ENCODE measurements at places on chromosomes 5 and 9.

GRCh38 chr9:116817762-116818161 is 130.7 kb downstream of the TRIM32 start:
- no peak for DNase-seq

DNA sequence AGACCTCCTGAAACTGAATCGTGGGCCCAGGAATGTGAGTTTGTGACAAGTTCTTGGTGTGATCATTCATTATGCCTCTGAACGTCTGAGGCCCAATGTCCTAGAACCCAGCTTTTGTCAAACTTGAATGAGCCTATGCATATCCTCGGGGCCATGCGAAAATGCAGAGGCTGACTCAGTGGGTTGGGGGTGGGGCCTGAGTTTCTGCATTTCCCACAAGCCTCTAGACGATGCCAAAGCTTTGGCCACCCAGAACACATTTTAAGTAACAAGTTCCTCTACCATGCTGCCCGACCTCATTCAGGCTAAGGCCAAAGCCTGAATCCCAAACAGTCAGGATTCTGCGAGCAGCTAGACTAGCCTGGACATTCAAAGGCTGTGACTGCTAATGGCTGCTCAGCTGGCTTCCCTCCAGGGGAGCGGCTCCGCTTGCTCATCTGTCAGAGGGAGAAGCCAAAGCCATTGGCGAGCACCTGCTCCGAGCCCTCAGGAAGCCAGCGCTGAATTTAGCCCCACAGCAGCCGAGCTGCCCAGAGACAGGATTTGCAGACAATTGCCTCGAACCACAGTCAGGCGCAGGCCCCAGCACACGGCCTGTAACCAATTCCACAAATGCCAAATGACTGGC is 177.5 kb downstream of the ZDHHC21 start:
- no peak for DNase-seq

DNA sequence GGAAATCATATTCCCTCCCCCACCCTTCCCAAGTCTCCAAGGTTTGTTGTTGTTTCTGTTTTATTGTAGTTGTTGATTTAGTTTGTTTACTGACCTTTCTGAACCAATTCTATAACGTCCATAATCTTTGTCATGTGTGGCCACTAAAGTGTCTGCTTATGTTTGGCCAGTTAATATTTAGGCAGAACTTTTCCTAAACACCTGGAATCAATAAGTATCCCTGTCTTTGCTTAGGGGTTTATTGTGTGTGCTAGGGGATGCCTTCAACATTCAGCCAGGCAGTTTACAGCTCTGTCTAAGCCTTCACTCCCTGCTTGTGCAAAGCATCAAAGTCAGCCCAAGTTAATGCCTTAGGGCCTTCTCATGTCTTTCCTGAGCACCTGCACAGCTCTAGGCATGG is 16.9 kb upstream of the LECT2 start:
- DNase-seq: no peak

- no peak for DNase-seq
Observed at GRCh38 chr5:174698156-174698555, 26.2 kb upstream of the MSX2 start.

GRCh38 chr5:78727786-78728761 is 79.5 kb upstream of the LHFPL2 start:
- no peak for DNase-seq

DNA sequence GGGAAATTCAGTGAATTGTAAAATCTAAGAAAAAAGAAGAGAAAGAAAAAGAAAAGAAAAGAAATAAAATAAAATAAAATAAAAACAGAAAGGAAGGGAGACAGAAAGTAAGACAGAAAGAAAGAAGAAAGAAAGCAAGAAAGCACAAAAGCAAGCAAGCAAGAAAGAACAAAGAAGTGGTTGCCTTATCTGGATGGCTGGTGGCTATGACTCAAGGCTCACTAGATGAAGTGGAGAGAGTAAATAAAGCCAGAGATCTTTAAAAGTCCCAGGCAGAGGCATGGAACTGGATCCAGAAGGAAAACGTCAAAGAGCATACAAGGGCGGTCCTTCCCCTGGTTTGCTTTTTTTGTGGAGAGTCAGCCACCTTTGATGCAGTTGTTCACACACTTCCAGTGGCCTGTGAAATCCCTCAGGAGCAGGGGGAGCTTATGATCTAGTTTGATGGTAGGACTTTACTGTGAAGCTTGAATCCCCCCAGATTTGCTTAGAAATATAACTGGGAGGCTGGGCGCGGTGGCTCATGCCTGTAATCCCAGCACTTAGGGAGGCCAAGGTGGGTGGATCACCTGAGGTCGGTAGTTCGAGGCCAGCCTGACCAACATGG is 176.7 kb upstream of the HMHB1 start:
- no peak for DNase-seq

DNA sequence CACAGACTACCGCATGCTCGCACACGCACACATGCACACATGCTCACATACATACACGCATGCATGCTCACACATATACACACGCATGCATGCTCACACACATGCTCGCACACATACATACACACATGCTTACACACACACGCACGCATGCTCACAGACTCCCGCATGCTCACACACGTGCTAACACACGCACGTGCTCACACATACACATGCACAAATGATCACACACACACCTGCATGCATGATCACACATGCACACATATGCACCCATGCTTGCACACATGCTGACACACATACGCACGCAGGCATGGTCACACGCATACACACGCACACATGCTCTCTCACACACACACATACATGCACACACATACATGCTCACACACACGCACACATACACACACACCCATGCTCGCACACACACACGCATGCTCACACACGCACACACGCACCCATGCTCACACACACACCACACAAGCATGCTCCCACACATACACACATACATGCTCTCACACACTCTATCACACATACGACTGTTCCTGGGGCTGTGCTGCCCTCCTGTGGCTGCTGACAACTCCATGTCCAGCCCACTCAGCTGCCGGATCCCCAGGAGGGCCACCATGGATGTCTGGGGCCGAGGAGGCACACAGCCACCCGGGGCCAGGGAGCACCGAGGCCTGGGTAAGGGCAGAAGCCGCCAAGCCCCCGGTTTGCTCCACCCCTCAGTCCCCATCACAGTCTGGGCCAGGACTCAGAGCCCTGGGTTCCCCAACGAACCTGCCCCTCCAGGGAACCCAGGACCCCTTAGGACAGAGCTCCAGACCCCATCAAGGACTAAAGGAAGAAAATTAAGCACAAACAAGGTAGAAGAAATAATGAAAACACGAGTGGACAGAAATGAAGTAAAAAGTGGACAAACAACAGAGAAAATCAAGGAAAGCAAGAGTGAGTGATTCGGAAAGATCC is 31.4 kb upstream of the EGFL7 start:
- DNase-seq: peak; percentile 49

- no peak for DNase-seq
Observed at GRCh38 chr5:160262151-160263074, 33.1 kb downstream of the FABP6 start.

GRCh38 chr5:35364350-35364749 is 134.1 kb upstream of the PRLR start:
- no peak for DNase-seq

- DNase-seq: no peak
Observed at GRCh38 chr5:156762771-156763170, 87.3 kb upstream of the PPP1R2B start.

DNA sequence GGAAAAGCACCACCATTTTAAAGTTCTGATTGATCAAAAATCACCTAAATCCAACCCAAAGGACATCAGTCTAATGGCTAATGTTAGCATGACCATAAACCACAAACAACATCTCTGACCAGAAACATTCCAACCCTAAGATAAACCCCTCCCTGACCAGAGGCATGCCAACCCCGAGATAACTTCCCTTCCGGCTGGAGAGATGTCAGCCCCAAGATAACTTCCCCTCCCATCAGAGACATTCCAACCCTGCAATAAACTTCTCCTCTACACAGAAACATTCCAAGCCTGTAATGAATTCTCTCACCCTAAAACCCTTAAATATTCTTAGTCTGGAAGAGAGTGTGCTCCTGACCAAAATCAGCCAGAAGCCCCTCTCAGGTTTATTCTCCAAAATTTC is 364.3 kb downstream of the KCNN2 start:
- DNase-seq: no peak

DNA sequence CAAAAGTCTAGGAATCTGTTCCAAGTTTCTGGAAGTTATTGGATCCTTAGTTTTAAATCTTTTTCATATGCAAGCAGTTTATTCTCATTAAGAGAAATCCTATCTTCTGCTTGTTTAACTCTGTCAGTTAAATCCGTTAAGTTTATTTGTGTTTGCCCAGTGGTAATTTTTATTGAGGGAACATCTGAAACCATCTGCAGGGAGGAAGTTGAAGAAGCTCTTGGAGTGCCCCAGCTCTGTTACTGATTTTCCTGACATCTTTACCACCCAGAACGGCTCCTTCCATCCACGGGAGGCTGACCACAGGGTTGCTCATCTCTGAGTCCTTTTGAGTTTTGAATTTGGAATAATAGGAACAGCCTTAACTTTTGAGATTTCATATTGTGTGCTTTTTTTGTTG is 99.9 kb upstream of the ZNF618 start:
- DNase-seq: no peak
